Cortex of kidney (tissue), 1 donor: ENCODE measurements at places on chromosomes 11 and 22.

DNA sequence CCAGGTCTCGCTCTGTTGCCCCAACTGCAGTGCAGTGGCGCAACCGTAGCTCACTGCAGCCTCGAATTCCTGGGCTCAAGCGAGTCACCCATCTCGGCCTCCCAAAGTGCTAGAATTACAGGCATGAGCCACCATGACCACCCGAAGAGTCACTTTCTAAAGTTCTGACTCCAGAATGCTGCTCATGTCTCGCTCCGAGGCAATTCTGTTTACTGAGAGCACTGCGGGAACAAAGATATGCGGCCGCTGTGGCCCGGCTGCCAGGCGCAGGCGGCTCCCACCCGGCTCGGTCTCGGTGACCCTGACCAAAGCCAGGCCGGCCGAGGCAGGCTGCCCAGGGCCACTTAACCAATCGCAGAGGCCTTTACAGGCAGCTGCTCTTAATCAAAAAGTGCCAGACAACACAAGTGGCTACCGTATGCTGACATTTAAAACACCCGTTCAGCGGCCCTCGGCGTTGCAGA, 78.7 kb downstream of the PHF21B start:
- no peak for DNase-seq

GRCh38 chr22:32354360-32355351, 3.0 kb upstream of the RFPL3 start:
- DNase-seq, result no peak

- no peak for DNase-seq
Observed at GRCh38 chr11:21635394-21636145, 557.3 kb upstream of the ANO5 start.

GRCh38 chr11:32615422-32615821, 31.8 kb downstream of the EIF3M start:
- DNase-seq, result no peak

- DNase-seq, result no peak
Observed at GRCh38 chr22:45413368-45414211, at the start of the genes RIBC2 and SMC1B. Gene RIBC2 (plus strand): TSS chr22:45413693. CDS start chr22:45413887, 194 bp downstream. Gene SMC1B (minus strand): TSS chr22:45413599. CDS start chr22:45413567, 32 bp downstream.

- DNase-seq, result no peak
Observed at GRCh38 chr22:48102581-48102980, 1340.1 kb downstream of the TBC1D22A start.

- DNase-seq, result no peak
Observed at GRCh38 chr11:85313741-85314140, 313.4 kb downstream of the DLG2 start.

DNA sequence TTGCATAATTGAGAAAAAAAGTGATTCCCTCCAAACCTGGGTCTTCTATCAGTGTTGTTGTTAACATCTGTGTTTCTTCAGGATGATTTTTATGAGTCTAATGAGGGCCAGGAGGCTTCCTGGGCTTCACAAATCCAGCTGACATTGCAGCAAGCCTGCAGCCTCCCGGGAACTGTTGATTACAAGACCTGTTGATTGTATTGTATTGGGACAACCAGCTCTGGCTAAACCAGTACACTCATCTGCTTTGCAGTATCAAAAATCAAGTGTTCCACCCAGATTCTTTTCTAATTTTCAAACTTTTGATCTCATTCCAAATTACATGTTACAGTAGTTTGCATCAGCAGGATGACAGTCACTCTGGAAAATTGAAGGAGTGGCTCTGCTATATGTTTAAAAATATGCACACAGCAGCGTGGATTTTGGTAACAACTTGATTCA, 16.1 kb upstream of the PRSS23 start:
- no peak for DNase-seq

DNA sequence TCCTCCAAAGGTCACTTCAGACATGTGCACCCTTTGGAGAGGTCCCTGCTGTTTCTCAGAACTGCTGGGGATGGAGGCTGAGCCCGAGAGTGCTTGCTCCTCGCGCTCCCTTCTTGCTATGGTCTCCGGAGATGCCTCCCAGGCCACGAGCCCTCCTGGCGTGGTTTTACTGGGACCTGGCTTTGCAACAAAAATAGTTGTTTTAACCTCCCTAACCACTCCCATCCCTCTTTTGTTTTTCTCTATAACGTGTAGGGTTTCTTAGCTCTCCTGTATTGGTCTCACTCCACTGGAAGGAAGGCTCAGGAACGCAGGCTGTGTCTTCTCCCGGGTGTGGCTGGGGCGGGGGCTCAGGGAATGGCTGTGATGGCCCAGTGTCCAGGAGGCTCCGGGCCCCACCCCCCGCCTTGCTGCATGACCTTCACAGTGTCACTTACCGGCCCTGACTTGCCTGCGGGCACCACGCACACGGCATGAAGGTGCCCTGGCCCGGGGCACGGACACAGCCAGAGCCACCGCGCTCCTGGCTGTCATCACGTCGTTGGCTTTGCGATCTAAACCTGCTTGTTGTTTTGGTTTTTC, 5.6 kb downstream of the PTDSS2 start:
- DNase-seq, result no peak

DNA sequence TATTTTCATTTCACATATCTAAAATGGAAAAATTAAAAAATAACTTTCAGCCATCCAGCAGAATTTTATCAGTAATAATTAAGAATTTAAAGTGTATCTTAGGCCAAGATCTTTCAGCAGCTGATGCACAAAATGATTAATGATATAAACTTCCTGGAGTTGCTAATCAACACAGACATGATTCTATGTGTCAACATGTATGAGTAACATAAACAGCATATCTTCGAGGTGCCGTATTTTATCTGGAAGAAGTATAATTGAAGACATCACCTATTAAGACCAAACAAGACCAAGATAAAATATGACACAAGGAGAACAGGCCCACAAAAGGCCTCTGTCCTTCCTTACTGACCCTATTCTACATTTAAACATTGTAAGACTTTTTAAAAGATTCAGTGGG, 45.2 kb downstream of the SLC5A12 start:
- no peak for DNase-seq

DNA sequence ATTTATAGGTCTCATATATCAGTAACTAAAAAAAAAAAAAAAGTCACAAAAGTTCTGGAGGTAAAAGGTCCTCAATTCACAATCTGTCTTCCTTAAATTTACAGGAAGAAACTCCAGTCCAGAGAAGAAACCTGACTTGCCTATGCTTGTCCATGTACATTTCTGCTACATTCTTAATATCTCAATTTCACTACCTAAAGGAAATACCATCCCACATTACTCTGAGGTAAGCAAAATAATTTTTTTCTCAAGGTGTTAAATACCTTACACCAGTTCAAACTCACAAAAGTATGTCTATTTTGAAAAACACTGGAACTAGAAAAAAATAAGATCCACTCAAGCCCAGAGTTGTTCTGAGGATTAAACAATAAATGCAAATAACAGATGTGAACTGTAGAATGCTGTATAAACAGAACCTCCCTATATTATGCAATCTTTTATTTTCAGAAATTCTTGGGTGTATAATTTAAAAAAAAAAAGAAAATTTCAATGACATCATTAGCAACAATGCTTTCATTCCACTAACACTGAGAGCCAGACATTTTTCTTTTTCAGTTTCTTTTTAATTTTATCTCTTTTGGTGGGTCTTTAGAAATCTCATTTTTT, 49.9 kb upstream of the GDPD4 start:
- no peak for DNase-seq

DNA sequence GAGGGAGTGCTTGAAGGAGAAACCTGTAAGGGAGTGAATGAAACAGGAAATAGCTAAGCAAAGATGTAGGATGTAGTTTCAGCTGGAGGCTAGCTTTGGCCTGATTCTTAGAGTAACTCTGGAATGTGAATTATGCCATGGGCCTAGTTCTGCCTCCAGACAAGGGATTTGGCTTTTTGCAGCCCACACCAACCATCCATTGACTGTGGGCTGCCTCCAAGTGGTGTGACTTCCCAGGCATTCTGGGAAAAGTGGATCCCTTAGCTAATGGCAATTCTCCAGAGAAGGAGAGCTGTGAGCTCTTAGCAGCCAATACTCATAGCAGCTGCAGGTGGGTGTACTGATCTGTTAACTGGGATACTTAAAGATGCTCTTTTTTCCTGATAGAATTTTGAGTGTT, 2.0 kb upstream of the OR9I1 start:
- DNase-seq, result no peak

DNA sequence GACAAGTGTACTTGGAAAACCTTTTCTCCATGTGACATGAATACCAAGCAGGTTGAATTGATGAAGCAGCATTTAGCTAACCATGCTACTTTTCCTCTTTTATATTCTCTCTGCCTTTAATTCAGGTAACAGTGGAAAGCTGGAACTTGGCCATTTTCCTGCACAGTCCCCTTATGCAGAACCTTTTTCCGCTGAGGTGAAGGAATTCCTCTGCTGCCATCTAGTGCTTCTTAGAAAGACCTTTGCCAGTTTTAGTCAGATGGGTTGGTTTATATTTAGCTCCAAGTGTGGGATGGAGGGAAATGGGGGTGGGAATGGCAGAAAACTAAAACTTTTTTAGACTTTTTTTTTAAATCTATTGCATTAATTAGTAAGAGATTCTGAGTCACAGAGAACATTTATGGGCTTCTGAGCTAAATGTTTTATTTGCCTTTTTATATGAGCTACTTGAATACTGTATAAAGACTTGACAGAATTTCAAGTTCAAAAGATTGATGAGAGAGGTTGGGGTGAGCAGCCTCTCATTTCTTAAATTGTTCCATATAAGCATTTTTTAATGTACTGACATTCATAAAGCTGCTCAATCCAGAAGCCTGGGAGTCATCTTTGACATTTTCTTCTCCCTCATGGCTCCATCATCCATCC, 153.9 kb upstream of the ZC3H12C start:
- DNase-seq, result no peak

DNA sequence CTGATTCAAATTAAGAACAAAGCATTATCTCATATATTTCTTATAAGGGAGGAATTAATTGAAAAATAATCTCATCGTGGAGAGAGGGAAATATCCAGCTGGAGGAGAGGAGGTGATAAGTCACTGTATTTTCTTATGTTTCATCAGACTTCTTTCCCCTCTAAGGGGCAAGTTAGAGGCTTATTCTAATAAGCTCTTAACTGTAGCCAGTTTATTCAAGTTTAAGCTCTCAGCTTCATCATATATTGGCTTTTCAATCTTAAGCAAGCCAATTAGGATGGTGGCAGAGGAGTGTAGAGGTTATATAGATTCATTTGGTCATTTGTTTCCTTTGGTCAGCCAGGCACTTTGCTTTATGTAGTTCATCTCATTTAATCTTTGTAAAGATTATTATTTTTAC, 256.7 kb downstream of the GRM5 start:
- no peak for DNase-seq

DNA sequence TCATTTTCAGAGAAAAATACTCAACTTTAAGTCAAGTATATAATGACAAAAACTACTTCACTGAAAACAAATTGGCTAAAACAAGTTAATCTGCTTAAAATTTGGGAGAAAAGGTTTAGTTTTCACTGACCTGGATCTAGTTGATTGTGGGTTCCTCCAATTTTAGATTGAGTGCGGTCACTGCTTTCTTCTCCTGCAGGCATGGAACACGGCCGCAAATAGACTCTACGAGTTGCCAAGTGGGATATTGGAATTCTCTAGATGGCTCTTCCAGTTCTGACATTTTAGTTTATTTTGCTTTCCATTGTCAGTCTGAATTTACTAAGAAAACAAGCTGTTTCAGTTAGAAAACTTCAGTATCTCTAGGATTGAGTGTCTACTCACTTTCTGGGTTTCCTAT, 12.3 kb downstream of the OR4C5 start:
- no peak for DNase-seq

DNA sequence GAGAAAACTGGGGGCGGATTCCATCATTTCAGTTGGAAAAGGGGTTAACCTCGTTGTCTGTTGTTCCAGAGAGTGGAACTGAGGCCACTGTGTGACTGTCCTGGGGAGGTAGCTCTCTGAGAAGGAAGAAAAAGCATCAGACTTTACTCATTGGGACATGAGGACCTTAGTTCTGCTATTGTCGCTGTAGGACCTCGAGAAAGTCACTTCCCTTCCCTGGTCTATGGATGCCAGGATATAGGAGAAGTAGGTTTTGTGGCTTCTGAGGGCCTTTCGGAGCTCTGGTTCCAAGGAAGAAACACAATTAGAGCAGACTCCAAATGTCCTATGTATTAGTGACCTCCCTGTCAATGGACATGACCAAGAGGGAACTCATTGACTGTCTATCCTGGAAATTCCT, 6.2 kb downstream of the MYO18B start:
- DNase-seq, result no peak

DNA sequence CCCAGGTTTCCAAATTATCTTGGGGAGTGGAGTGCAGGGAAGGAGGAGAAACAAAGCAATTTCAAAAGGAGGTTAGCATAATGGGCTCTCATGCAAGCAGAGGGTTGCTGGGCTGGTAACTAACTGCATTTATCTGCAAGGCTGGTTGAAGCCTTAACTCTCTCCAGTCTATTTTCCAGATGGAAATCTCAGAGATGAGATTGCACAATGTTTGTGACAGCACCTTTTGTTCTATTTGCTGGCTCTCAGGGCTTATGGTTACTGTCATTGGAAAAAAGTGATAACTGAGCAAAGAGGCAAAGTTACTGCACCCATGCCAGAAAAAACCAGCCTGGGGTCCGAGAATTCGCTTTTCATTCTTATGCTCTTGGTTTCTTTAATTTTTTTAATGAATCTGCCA, 33.2 kb downstream of the ABCC8 start:
- DNase-seq, result no peak

- no peak for DNase-seq
Observed at GRCh38 chr11:115477410-115477809, 26.8 kb downstream of the CADM1 start.

DNA sequence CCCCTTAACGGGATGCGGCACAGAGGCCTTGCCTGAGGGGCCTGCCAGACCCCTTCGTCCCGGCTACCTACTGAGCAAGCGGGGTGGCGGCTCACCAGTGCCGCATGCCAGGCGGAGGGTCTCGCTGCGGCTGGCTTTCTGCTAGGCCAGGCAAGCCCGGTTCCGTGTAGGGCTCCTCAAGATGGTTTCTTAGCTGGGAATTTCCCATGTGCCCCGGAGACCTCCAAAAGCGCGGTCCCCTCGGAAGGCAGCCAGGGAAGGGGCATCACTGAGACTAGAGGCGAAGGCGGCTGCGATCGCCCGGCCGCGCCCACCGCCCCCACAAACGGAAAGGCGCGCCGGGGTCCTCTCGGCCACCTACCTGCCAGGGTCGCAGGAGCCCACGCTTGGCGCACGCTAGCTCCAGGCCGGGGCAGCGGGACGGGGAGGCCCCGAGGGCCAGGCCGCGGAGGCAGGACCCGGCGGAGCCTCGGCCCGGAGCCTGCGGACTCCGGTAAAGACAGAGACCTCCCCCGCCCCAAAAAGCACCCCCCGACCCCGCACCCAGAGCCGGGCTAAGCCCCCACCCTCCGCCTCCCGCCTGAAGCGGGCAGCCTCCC, 23.8 kb downstream of the MICAL3 start:
- no peak for DNase-seq
